ENCODE measurements at places on chromosomes 4 and X.

- DNase-seq = no peak
These were observed 29.5 kb downstream of the ANTXR2 start for GRCh38 chr4:80043541-80043940.

- DNase-seq = no peak
These were observed 28.9 kb upstream of the MTMR1 start for GRCh38 chrX:150664290-150664689.

DNA sequence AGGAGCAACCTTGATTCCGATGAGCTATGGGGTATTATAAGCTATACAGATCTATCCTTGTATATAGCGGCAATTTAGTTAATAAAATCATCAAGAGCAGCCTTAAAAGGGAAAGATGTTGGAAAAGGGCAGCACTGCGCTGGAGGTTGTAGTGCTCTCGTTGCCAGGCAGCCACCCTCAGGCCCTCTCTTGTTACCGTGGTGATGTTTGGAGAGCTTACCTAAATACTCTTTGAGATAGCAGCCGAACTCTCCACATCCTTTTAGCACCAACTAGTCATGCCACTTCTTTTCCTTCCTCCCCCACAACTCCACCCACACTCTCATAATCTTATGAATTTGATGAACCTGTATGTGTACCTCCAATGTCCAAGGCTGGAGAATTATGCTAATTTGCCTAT is 3.8 kb upstream of the RADX start:
- DNase-seq = no peak

- DNase-seq = no peak
These were observed 99.3 kb downstream of the TEX13A start for GRCh38 chrX:105121186-105121585.

GRCh38 chr4:6581566-6582121 is 6.7 kb downstream of the MAN2B2 start:
- no peak for DNase-seq

- no peak for DNase-seq
These were observed 419.8 kb upstream of the AMOT start for GRCh38 chrX:113260474-113260873.

GRCh38 chrX:65601530-65602220 is 65.8 kb upstream of the MSN start:
- DNase-seq = no peak

GRCh38 chr4:184228056-184228705 is 10.5 kb upstream of the ENPP6 start:
- DNase-seq = no peak

- DNase-seq = peak; percentile 46
These were observed 177.9 kb downstream of the CBR4 start for GRCh38 chr4:168831919-168832762.

GRCh38 chr4:41935652-41936021 is 408 bp downstream of the TMEM33 start:
- no peak for DNase-seq
